ENCODE measurements at places on chromosomes 2 and 18. TPM values are rescaled to one million over a fixed set of nuclear protein-coding genes. Genes with fewer than 3 reads are reported as not detected.
A peak's percentile ranks its signal among the peaks of the same experiment; 100 is the strongest.

EFR3B gene
- total RNA-seq: 7.2 TPM

ITGB1BP1 gene
- total RNA-seq: 38.7 TPM

- no peak overlapping the region for H3K4me3 ChIP-seq
- no peaks in the 10 kb centered on the region for H3K27me3 ChIP-seq
- no peak for DNase-seq
- H3K27ac ChIP-seq: no peak overlapping the region
These were observed 194.1 kb downstream of the KLHL29 start for GRCh38 chr2:23578964-23579671.

DNA sequence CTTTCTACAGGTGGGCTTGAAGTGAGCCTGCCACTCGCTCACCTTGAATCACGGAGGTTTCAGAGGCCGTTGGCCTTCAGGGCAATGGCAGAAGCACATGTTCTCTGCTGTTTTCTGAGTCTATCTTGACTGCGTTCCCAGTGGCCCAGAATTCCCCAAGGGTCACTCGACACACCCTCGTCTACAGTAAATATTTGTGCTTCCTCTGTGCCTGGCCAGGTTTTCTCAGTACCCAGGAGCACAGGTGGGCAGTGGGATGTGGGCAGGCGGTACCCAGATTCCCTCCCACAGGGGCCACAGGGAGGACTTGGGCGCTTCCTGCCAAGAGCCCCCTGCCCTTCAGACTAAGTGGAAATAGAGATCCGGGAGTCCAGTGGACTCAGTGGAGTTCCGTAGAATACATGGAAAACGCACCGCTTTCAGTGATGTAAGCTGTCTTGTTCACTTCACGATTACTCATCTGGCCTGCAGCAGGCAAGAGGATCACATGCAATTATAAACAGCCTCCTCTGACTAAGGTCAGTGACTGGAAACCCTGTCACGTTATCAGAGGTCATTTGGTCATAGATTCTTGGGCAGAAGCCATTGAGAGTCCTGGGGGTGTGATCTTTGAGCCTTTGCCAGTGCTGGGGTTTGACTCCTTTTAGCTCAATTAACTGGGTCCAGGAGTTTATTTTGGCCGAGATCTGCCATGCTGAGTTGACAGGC lies 179.8 kb downstream of the NEDD4L start:
- DNase-seq: no peak
- H3K27me3 ChIP-seq: no peaks in the 10 kb centered on the region
- H3K4me1 ChIP-seq: peaks cover 15% of the 10 kb centered on the region
- H3K27ac ChIP-seq: no peak overlapping the region
- H3K4me3 ChIP-seq: no peak overlapping the region
- no peaks in the 10 kb centered on the region for H3K36me3 ChIP-seq

GRCh38 chr2:3780477-3781402 lies 77.4 kb downstream of the DCDC2C start:
- no peak overlapping the region for H3K27ac ChIP-seq
- no peaks in the 10 kb centered on the region for H3K27me3 ChIP-seq
- DNase-seq: peak; percentile 79
- no peaks in the 10 kb centered on the region for H3K4me1 ChIP-seq
- no peaks in the 10 kb centered on the region for H3K36me3 ChIP-seq

- DNase-seq: no peak
- no peaks in the 10 kb centered on the region for H3K27me3 ChIP-seq
- H3K36me3 ChIP-seq: no peaks in the 10 kb centered on the region
- H3K4me3 ChIP-seq: no peak overlapping the region
- H3K4me1 ChIP-seq: no peaks in the 10 kb centered on the region
- no peak overlapping the region for H3K27ac ChIP-seq
These were observed 39.8 kb upstream of the RAB1A start for GRCh38 chr2:65169760-65170136.

- no peak overlapping the region for H3K27ac ChIP-seq
- no peaks in the 10 kb centered on the region for H3K27me3 ChIP-seq
- H3K36me3 ChIP-seq: no peaks in the 10 kb centered on the region
- no peaks in the 10 kb centered on the region for H3K4me1 ChIP-seq
- no peak overlapping the region for H3K4me3 ChIP-seq
These were observed 1.7 kb downstream of the INPP5D start for GRCh38 chr2:233061591-233062450.

DNA sequence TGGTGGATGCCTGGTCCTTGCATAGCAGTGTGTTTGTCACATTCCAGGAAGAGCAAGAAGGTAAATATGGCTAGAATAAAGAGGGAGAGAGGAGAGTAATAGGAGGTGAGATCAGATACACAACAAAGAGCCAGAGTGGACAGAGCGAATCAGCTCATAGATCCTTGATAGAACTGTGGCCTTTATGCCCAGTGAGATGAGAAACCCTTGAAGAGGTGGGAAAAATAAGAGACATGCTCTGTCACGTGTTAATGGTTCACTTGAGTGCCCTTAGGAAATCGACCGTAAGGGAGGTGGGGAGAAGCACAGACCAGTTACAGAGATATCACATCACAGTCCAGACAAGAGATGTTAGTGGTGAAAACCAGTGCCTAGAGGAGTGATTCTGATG lies 84.7 kb upstream of the RAB27B start:
- H3K4me3 ChIP-seq: no peak overlapping the region
- no peak overlapping the region for H3K27ac ChIP-seq
- no peaks in the 10 kb centered on the region for H3K27me3 ChIP-seq
- no peak for DNase-seq
- no peaks in the 10 kb centered on the region for H3K36me3 ChIP-seq
- no peaks in the 10 kb centered on the region for H3K4me1 ChIP-seq

DNA sequence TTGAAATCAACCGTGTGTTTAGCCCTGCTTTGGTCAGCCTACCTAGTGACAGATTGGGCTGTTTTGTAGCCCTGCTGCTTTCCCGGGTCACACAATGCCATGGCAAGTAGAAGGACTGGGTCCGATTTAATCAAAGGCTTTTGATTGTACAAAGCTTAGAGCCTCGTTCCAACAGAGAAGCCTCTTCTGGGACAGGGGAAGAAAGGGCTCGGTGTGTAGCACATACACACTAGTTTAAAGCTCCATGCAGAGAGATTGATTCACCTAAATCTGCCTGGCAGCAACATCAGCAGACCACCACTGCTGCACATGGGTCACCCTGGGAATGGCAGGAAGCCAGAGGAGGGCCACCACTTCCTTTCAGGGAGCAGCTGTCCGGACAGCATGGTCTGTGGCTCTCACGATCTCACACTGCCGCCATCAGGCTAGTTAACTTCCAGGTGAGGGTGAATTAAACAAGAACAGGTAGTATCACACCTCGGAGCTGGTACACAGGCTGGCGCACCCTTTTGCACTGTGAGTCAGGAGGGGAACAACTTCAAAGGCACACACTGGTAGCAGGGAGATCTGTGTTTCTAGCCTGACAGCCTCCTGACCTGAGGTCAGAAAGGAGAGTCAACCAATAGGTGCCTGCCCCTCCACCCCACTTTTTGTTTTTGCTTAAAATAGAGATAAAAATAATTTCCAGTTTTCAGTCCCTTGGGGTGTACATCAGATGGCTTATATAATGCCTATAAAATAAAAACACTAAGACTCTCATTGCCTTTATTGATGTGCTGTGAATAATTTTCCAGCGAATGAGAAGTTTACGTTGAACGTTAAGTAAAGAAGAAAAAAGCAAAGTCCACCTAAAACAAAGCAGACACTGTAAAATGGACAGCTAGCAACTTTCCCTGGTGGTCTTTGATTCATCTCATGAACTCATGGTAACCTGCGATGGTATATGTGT lies 108.5 kb downstream of the CDCA7 start:
- H3K4me1 ChIP-seq: no peaks in the 10 kb centered on the region
- H3K36me3 ChIP-seq: no peaks in the 10 kb centered on the region
- DNase-seq: peak; percentile 41
- no peak overlapping the region for H3K4me3 ChIP-seq

- H3K27ac ChIP-seq: no peak overlapping the region
- no peaks in the 10 kb centered on the region for H3K36me3 ChIP-seq
- no peaks in the 10 kb centered on the region for H3K27me3 ChIP-seq
- DNase-seq: no peak
- no peak overlapping the region for H3K4me3 ChIP-seq
These were observed 549.4 kb upstream of the HS6ST1 start for GRCh38 chr2:128867936-128868636.
